HAP-1 (cell line): ENCODE measurements at places on chromosomes 2 and 18.

GRCh38 chr2:61450144-61450543 is 20.7 kb downstream of the USP34 start:
- DNase-seq, result no peak

GRCh38 chr2:12732651-12733050 is 15.9 kb downstream of the TRIB2 start:
- DNase-seq, result no peak

DNA sequence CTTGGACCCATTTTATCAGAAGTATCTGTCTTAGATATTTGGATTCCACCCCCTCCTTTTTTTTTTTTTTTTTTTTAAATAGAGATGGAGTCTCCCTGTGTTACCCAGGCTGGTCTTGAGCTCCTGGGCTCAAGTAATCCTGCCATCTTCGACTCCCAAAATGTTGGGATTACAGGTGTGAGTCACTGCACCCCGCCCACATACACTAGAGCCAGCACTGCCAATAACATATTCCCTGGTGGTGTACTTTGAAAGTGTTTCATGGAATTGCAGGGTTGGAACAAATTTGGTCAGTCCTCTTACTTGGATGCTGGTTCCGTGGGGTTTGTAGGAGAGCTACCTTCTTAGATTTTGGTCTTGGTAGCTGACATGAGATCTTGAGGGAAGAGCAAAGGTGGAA is 15.0 kb downstream of the PDCL3 start:
- DNase-seq, result no peak

- DNase-seq, result peak; percentile 28
These were observed 188.9 kb upstream of the ITGA4 start for GRCh38 chr2:181268174-181268867.

DNA sequence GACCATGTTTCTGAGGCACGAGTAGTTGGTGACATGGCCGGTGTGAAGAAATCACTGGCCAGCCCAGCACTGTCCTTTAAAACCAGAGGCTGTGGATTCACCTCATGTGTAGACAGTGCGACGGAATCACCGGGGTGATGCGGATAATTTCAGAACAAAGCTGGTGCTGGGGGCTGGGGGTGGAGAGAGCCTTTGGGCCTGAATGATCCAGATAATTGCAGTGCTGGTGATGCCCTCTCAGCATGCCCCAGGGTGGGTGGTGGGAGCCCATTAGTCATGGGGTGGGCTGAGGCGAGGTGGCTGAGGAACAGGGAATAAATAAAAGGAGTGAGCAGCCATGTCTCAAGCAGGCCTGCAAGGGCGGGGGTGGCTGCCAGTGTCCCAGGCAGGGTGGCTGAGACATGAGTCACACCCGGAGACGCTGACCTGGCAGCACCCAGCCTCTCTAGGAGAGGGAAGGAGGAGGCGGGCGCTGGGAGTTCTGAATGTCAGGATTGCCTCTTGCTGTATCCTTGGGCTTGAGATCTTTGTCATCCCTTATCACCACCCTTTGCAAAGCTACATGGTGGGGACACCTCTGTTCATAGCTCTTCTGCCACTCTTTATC is 151.1 kb upstream of the MSH6 start:
- no peak for DNase-seq

DNA sequence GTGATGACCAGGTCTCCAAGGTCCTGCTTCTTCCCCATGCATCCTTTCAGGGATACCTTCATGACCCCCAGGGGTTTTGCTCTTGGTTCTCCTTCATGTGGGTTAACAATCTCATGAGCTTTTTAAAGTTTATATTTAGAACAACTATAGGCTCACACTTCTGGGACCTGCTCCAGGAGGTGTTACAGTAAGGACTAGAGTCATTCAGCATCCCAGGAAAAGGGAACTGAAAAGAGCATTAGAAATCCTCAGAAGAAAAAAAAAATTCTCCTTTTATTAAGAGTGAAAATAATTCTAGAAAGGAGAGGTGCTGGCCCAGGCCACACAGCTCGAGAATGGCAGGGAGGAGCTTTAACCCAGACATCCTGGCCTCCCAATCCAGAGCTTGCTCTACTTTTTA is 66.5 kb downstream of the SETBP1 start:
- no peak for DNase-seq

DNA sequence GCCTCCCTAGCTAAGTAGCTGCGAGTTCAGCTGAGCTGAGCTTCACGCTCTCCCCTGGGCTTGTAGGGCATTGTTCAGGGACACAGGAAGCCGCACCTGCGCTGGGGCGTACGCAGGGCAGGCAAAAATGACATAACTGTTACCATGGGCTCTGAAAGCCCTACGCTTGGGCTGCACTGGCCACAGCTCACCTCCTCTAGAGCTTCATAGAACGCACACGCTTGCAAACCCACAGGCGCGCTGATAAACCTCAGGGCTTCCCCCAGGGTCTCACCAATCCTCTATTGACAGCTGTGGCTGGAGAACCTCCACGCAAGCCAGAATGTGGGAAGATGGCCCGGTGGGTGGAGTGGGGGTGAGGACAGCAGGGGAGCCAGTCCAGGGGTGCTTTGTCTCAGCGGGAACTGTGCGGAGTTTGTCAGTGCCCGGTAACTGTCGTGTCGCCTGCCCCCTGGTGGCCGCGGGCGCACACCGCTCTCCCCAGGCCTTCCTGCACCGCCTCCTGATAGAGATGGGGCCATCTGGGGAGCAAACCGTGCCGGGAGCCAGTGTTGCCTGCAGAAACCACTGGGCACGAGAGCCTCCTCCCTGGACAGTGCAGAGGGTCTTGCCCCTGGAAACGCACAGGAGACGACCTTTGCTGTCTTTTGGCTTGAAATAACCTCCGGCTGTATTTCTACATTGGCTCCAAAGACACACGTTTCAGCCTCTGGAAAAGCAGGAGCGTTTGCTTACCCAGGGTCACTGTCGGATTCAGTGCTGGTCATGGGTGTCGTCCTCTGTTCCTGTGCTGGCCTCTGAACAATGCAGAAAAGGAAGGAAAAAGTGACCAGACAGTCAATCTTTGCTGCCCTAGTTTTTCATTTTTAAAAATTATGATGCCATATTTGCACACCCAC is 17.0 kb upstream of the CIDEA start:
- DNase-seq, result peak; percentile 49

DNA sequence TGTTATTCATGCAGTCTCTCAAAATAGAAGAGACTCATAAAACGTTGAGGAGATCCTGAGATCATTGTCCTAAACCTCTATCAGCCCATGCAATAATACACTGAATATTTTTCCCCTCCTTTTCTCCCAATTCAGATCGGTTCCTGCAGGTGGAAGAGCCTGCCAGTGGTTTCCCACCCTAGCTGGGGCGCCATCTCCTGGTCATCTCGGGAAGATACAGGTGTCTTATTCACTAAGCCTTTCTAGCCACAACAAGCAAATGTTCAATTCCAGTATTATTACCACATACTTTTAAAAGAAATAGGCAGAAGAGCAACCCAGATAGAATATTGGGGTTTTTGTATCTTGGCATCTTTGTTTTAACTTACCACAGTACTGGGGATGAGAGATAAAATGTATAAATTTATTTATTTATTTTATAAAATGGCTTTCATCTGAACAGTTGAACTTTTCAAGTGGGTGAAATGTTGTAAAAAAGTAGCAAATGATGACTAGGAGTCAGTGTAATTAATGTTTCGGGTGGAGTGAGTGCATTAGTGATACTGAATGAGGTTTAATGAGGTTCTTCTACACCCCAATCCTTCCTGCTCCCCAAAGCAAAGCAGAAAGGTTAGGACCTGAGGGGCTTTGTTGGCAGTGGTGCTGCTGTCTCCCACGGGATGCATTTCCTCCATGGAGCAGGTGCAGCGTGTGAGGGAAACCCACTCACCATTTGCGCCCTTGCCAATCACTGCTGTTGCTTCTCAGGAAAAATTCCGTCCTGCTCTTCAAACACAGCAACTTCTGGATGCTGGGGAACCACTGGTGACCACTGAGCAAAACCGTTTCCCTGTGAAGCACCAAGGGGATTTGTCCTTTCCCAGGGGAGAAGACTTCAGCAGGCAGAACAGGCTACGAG is 147.1 kb upstream of the FHL2 start:
- peak; percentile 87 for DNase-seq

GRCh38 chr2:77938462-77938861 is 416.3 kb upstream of the LRRTM4 start:
- DNase-seq, result no peak

GRCh38 chr2:166240387-166241313 is 112.8 kb upstream of the SCN1A start:
- DNase-seq, result no peak

DNA sequence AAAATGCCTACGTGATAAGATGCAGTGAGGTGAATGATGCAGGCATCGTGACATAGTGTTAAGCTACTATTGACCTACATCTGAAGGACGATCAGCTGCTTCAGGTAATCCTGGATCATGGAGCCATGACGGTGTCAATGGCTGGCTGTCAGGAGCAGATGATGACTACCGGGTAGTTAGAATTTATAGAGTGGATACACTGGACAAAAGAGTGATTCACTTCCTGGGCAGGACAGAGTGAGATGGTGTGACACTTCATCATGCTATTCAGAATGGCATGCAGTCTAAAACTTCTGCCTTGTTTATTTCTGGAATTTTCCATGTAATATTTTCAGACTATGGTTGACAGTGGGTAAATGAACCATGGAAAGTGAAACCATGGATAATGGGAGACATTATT is 29.5 kb downstream of the METTL8 start:
- DNase-seq, result no peak

- DNase-seq, result no peak
These were observed 89.2 kb upstream of the PELI1 start for GRCh38 chr2:64233376-64233922.

GRCh38 chr2:870426-870825 is 80.2 kb upstream of the SNTG2 start:
- no peak for DNase-seq

DNA sequence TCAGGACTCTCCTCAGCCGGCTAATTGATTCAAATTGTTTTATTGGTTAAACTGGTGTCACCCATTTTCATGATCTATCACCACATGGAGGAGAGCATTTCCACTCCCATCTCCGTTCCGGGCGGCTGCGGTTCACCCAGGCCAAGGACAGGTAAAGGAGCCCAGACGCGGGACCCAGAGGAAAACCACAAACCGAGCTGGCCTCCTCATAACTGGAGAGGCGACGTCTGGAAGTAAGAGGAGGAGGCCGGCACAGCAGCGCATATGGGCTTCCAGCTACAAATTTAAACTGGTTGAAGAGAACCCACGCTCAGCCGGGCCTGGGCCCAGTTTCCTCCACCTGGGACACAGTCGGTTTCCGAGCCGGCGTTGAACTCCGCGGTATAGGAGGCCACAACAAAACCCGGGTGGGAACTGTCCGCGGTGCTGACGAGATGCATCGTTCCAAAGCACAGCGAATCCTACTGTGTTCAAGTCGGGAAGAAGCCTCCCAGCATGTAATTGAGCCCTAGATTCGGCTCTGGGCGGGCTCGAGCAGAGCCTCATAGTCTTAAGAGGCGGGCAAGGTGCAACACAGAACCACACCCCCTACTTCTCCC is 3.0 kb upstream of the SKOR2 start:
- peak; percentile 83 for DNase-seq

DNA sequence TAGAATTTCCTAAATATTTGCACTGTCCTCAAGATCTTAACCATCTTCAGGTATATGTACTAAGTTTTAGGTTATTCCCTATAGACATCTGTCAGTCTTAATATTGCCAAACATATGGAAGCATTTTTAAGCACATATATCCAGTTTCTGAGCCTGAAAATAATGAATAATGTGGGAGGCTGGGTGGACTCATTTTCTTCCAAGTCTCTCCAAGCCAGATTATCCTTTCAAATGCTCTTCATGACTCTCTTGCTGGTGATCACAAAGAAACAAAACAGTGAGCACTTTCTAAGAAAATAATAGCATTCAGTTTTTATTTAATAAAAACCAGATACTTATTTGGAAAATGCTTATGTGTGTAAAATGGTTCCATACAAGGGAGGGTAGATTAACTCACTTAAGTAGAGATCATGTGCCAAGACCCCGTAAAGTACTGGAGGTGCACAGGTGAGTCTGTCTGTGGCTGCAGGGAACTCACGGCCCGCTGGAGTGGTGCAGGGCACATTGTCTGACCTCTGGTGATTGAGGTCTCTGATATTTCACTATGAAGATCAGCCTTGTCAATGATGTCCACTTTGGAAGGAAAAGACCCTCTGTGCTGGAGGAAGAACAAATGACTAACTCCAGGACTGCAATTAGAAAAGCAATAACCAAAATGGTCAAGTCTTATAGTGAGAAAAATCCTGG is 161.6 kb downstream of the TMEM18 start:
- no peak for DNase-seq

DNA sequence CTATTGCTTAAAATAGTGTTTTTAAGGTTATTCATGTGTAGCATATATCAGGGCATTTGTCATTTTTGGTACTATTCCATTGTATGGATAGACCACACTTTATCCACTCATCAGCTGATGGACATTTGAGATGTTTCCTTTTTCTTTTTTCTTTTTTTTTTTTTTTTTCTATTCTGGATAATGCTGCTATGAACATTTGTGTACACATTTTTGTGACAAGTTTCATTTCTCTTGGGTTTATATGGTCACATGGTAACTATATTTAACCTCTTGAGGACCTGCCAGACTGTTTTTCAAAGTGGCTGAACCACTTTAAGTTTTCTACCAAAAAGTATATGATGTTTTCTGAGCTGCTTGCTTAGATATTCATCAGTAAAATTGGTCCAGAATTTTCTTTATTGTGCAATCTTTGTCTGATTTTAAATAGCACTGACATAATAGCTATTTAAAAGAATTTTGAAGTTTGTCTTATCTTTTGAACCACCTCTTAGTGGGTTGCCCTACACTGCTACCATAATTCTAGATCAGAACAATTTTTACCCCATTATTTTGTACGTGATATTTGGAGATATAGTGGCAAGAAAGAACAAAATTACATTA is 219.4 kb upstream of the SIX3 start:
- DNase-seq, result no peak

DNA sequence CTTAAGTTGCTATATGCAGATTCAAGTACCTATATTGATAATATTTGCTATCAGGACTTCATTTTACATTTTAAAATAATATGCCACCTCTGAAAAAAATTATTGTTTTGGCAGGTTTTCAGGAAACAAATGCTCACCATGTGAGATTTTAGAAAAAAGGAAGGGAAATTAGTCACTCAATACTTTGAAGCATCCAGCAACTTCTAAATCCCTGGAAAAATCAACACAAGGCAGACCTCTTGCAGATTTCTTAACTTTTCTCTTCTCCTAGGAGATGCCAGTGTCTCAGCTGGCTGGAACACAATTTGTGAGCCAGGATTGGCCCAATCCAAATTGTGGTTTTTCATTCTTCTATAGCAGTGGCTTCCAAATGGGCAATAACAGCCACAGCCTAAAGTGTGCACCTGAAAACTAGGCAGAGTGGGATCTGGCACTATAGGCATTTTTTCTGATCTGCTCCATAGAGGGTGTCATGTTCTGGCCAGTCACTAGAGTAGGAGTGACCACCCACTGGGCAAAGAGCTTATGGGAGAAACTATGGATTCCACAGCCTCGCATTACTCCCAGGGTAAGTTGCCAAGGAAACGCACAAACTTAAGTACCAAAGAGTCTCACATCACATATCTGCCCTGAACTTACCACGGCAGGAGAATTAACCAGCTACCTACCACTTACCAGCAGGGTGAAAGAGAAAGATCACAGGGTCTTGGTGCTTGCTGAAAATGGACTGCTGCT is 28.1 kb upstream of the THOC1 start:
- no peak for DNase-seq

GRCh38 chr18:48942554-48943261 is 8.1 kb downstream of the SMAD7 start:
- DNase-seq, result no peak

- DNase-seq, result no peak
These were observed 270.0 kb upstream of the PXDN start for GRCh38 chr2:2014251-2014771.
